Amniotic stem cell (primary cell): ENCODE measurements at places on chromosomes 11 and 22.

DNA sequence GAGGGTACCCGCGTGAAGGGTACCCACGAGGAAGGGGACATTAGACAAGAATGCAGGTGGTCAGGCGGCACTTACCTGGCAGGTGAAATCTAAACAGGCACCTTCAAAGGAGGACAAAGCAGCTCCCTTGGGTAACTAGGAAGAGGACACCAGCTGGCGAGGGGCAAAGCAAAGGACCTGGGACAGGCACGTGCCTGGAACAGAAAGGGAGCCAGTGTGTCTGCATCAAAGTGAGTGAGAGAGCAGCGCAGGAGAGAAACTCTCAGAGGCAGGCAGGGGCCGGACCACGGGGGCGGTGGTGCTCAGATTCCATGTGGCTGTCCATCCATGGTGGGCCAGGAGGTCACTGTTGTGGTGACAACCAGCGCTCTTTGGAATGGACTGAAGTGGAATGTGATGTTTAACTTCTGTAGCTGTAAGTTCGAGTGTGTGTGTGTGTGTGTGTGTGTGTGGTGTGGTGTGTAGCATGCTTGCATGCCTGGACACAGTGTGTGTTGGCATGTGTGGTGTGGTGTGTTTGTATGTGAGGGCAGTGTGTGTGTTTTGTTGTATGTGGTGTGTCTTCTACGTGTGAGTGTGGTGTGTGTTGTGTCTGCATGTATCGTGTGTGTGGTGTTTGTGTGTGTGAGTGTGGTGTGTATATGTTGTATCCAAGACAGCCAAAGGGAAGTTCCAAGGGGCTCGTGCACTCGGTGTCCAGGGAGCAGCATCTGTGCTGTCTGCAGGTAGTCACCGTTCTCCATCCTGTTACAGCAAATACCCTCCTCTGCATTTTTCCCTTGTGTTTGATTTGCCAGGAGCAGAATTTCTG, 86.4 kb downstream of the CDKN1C start:
- no peak for DNase-seq

DNA sequence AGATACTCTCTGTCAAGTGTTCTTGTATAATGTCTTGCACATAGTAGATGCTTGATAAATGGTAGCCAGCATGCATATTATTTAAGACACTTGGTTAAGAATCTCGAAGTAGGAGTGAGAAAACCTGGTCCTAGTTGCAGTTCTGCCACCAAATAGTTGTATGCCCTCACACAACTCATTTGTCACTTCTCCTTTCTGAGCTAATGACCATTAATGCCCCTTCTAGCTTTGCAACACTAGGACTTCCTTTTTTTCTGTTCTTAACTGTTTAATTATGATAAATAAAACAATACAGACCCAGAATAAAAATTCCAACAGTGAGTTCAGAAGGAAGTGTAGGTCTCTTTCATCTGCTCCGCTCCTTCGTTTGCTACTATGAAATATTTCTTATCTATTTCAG, 453.6 kb downstream of the TMEM135 start:
- DNase-seq = no peak

- DNase-seq = peak; percentile 65
These were observed 11.9 kb upstream of the NRIP3 start for GRCh38 chr11:9015677-9016076.

GRCh38 chr11:94112206-94112953, 16.3 kb upstream of the PANX1 start:
- no peak for DNase-seq

DNA sequence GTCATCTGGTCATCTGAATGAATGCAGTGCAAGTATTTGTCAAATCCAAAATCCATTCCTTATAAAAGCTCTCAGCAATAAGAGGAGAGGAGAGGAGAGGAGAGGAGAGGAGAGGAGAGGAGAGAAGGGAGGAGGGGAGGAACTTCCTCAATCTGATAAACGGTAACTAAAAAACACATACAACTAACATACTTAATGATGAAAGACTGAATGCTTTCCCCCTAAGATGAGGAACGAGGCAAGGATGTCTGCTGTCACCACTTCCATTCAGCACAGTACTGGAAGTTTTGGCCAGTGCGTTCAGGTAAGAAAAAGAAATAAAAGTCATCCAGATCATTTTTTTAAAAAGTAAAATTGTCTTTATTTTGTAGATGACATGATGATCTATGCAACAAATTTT, 80.4 kb downstream of the CD82 start:
- no peak for DNase-seq

GRCh38 chr11:120827198-120827597, 196.7 kb upstream of the TBCEL start:
- DNase-seq = no peak

DNA sequence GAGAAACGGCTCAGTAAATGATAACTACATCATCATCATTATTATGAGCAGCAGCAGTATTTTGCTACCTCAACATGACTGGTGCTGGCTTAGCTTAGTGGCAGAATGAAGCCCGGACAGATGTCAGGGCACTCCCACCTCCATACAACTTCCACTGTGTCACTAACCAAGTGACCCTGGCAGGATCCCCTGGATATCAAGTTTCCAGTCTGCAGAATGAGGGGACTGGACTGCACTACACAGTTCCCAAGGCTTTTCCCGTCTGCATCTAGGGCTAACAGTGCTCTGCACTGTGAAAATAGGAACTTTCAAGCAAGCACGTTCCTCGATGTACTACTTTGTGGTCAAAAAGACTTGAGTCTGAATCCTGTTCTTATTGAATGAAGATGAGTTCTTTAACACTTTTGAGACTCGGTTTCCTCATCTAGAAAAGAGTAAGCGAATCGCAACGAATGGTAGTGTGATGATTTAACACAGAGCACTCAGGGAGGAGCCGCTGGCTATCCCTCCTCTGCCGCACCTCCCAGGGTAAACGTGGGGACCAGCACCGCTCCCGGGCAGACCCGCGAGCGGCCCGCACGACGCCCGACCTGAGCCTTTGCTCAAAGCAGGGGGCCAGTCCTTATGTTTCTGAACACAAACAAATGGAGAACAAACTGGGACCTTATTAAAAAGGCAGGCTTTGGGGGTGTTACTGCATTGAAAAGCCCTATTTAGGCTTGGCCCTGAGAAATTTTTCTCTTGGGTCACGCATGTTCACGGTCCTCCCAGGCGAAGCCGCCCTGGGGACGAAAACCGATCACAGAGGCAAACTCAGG, 910 bp downstream of the CLTCL1 start:
- no peak for DNase-seq

- DNase-seq = no peak
These were observed 360.5 kb upstream of the API5 start for GRCh38 chr11:42951266-42951665.

DNA sequence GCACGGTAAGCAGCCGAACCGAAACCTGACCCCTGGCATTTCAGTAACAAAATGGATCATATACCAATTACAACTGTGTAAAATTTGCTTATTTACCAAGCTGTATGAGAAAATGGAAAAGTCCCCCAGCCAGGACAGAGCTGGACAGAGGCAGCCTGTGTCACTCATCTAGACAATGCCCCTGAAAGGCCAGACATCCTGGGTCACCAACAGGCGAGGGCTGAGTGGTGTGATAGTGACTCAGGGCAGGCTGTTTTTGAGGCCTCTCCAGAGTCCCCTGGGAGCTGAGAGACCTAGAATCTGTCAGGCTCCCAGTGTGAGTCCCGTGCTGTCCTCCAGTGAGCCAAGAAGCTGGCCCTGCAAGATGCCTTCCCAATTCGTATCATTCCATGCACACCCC, 680.4 kb downstream of the TBC1D22A start:
- no peak for DNase-seq

DNA sequence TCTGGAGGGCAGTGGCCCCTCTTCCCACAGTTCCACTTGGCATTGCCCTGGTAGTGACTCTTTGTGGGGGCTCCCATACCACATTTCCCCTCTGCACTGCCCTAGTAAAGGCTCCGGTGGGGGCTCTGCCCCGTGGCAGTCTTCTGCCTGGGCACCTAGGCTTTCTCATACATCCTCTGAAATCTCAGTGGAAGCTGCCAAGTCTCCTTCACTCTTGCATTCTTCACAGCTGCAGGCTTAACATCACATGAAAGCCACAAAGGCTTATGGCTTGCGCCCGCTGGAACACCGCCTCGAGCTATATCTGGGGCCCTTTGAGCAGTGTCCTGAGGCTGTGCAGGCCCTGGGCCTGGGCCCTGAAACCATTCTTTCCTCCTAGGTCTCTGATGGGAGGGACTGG, 25.3 kb downstream of the PLEKHB1 start:
- no peak for DNase-seq

GRCh38 chr11:101786421-101786820, 128.4 kb upstream of the CEP126 start:
- no peak for DNase-seq

- no peak for DNase-seq
These were observed 42.7 kb downstream of the CELF1 start for GRCh38 chr11:47510209-47510608.

- DNase-seq = no peak
These were observed 17.0 kb upstream of the WDR74 start for GRCh38 chr11:62856333-62856895.

- no peak for DNase-seq
These were observed 34.3 kb upstream of the GAL start for GRCh38 chr11:68649851-68650555.

DNA sequence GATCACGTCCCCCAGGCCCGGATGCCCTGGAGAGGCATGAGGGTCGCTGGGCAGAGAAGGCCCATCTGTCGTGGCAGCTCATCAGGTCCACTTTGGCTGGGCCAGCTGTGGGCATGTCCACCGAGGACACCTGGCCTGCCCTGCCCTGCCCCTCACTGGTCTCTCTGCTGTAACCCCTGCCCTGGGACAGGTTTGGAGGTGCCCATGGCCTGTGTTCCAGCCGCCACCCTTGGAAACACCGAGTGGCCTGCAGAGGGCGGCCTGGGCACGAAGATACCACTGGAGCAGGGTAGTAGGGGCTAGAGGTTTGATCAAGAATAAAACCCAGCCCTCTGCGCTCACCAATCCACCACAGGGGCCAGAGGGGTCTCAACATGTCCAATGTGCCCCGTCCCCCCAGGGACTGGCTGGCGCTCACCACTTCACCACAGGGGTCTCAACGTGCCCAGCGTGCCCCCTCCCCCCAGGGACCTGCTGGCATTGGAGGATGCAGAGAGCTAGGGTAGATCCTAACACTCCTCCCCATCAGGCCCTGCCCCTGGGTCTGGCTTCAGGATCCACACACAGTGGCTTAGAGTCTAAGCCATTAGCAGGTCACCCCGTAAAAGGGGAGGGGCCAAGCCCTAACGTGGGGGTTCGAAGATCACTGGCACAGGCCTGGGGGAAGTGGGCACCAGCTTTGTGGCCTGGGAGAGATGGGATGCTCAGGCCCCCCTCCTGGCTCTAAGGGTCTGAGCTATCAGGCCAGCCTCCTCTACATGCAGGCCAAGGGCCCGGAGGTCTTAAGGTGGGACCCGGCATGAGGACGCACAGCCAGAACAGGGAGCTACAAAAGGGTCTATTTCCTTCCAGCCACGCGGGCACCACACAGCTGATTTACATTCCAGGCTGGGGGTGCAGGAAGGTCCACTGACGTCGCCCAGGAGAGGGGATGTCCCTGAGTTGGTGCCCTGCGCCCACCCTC, 1.3 kb upstream of the HDAC10 start:
- peak; percentile 23 for DNase-seq

GRCh38 chr11:6721343-6721742, 38.2 kb upstream of the MRPL17 start:
- DNase-seq = no peak

- DNase-seq = no peak
These were observed 829.9 kb downstream of the METTL15 start for GRCh38 chr11:28938091-28938490.

- no peak for DNase-seq
These were observed 45.8 kb downstream of the LRRC32 start for GRCh38 chr11:76624500-76625379.

- DNase-seq = peak; percentile 58
These were observed 23.3 kb downstream of the P4HA3 start for GRCh38 chr11:74288161-74288560.

- peak; percentile 18 for DNase-seq
These were observed 5.2 kb downstream of the PCSK7 start for GRCh38 chr11:117226388-117227385.

DNA sequence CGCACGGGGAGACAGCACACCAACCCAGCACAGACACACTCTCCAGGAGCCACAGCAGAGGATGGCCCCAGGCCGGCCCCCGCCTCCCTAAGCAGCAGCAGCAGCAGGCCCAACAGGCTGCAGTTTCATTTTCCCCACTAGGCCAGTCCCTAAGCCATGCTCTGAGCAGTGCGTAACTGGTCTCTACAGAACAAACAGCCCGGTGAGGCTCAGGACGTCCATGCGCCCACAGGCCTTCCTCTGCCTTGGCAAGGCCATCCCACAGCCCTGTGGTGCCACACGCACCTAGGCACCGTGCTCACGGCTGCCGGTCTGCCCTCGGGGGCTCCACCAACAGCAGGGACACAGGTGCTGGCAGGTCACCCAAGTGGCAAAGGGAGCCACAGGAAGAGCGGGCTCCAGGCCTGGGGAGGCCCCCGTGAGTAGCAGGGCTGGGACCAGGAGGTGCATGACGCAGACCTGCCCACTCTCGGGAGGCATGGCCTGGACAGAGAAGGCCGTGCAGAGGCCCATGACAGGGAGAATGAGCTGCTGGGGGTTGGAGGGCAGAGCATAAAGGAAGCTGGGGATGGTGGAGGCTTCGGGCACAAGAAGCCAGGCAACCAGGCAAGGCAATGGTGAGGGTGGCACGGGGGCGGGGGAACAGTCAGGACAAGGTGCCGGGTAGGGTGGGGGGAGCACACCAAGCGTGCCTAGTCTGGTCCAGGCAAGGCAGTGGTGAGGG, 1.4 kb upstream of the MOB2 start:
- DNase-seq = no peak

DNA sequence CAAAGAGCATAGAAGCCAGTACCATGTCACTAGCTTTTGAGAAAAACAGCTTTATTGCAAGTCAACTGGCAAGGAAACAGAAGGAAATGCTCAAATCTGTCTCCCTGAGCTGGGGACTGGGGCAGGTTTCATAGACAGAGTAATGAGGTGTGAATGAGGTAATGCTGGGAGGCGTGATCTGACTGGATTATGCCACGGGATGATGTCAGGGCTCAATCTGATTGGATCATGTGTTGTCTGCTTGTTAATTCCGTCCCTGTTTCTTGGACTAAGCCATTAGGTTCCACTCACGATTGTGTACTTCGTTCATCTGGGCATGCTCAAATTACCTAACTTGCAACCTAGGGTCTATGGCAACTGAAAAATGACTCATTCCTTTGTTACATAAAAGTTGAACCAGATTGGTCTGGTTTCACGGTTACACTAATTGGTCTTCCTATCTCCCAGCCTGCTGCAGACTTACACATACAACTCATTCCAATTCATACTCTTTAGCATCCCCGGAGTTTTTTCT, 20.2 kb upstream of the OR10A5 start:
- DNase-seq = no peak

DNA sequence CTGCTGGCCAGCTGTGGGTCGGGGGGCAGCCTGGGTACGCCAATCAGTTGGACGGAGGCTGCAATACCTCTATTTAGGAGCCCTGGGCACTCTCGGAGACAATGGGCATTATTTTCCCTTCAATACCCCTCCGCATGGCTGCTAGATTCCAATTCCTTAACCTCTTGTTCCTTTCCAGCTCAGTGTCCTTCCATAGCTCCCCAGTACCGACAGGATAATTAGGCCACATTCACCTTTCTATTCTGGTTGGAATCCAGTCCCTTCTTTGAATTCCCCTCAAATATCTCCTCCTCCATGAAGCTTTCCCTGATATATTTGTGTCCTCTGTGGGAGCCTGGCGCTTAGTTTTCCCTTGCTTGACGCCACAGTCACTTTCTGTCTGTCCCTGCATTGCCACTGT, 4.2 kb upstream of the BIK start:
- DNase-seq = no peak

GRCh38 chr11:100735949-100736675, 49.0 kb downstream of the ARHGAP42 start:
- no peak for DNase-seq

- no peak for DNase-seq
These were observed 491.9 kb downstream of the OPCML start for GRCh38 chr11:133040289-133040900.
